HFFc6 (cell line): ENCODE measurements at places on chromosomes 1 and 21. TPM values are rescaled to one million over a fixed set of nuclear protein-coding genes. Genes with fewer than 3 reads are reported as not detected.

The RPE65 gene
- not detected in 2 replicates for total RNA-seq

GRCh38 chr1:206472454-206472853 is 2.2 kb downstream of the IKBKE start:
- H3K27ac ChIP-seq: peak overlapping the region; percentile 86
- H3K4me1 ChIP-seq: peaks cover 49% of the 10 kb centered on the region
- H3K36me3 ChIP-seq: peaks cover 21% of the 10 kb centered on the region
- H3K4me3 ChIP-seq: peak overlapping the region; percentile 86
- DNase-seq: peak; percentile 51
- peaks cover 4% of the 10 kb centered on the region for H3K27me3 ChIP-seq

DNA sequence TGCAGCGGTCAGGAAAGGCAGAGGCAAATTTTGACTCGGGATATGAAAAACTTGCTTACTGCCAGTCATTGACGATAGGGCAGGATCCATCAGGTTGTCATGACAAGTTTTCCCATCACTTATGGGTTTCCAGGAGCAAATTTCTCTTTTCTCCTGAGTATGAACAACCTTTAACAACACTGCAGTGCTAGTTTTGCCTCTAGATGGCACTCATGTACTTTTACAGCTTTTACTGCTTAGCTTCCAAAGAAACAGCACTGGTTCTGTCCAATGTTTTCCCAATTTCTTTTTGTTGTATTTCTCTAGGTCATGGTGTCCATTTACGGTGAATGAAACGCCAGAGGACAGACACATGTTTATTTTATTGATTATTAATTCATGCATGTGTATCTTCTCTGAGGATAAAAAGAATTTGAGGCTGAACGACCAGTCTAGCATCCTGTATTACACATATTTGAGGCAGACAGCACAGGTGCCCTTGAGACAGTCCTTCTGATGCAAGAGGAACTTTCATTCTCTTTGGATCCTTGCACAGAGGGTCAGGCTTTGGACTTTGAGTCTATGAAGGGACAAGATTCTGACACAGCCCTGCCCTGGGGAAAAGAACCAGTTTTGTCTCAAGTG is 112.3 kb upstream of the TRABD2B start:
- peak; percentile 41 for DNase-seq
- no peak overlapping the region for H3K27ac ChIP-seq
- H3K36me3 ChIP-seq: no peaks in the 10 kb centered on the region

DNA sequence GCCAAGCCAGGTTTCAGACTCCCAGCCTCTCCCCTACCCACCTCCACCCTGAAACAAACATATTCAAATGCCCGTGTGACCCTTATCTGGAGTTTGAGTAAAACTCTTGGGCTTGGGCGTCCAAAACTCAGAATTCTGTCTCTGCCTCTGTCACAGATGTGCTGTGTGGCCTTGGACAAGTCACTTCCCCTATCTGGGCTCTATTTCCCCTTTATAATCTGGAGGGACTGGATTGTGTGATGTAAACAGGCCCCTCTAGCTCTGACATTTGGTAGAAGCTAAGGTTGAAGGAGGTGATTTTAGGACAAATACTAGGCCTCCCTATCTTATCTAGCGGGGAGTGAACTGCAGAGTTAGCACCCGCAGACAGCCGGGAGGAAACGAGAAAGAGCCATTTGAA is 67.5 kb downstream of the IGSF21 start:
- no peaks in the 10 kb centered on the region for H3K4me1 ChIP-seq
- DNase-seq: no peak
- peaks cover 1% of the 10 kb centered on the region; the same call in 1 of the 2 replicates for H3K27me3 ChIP-seq

DNA sequence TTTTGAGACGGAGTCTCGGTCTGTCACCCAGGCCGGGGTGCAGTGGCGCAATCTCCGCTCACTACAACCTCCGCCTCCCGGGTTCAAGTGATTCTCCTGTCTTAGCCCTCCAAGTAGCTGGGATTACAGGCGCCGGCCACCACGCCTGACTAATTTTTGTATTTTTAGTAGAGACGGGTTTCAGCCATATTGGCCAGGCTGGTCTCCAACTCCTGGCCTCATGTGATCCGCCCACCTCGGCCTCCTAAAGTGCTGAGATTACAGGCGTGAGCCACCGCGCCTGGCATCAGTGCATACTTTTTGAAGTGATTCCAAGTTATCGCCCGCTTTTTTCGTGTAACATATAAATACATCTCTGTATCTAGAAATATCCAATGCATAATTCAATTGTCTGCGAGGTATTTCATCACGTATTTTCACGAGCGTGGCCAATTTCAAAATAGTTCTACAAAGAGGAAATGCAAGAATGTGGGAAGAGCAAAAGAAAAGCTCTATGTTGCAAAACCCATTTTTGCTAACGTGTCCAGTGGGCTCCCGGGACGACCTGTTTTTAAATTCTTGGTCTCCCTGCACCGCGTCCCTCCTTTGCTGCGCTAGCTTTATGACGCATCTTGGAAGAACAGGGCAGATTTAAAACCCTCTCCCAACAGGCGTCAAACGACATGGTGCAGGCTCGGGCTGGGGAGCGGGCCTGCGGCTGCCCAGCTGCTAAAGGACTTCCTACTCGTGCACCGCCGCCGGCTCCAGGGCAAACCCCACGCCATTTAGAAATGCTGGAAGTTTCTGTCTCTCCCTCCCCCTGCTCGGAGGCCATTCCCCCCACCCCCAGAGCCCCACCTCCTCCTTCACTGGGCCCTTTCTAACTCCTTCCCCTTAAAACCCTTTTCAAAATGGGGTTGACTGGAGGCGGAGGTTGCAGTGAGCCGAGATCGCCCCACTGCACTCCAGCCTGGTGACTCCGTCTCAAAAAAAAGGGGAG is 923 bp upstream of the IFNGR2 start:
- H3K36me3 ChIP-seq: peaks cover 14% of the 10 kb centered on the region; the same call in 1 of the 2 replicates
- no peaks in the 10 kb centered on the region for H3K27me3 ChIP-seq
- H3K27ac ChIP-seq: peak overlapping the region; percentile 89
- H3K4me3 ChIP-seq: peak overlapping the region; percentile 83
- H3K4me1 ChIP-seq: peaks cover 40% of the 10 kb centered on the region

GRCh38 chr1:30900931-30901560 is 7.5 kb downstream of the SDC3 start:
- peaks cover 2% of the 10 kb centered on the region for H3K27me3 ChIP-seq
- H3K4me1 ChIP-seq: peaks cover 43% of the 10 kb centered on the region
- no peak for DNase-seq
- H3K27ac ChIP-seq: peak overlapping the region; percentile 60; the same call in 1 of the 2 replicates
- H3K4me3 ChIP-seq: no peak overlapping the region
